ENCODE measurements at places on chromosomes 7 and 10.

DNA sequence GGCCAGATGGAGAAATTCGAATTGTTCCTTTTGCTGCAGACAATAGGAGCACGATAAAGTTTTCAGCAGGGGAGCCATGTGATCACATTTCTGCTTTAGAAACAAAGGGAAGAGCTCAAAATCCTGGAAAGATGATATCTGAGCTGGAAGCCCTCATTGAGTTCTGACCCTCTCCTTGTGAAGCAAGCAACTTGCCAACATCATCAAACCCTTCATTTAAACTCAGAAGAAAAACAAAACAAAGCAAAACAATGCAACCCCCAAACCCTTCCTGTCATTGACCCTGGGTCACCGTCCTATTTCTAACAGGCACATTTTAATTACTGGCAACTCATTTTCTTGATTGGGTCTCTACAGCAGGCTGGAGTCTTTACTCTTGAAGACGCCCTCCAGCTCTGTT is 198.3 kb upstream of the ZNF32 start:
- DNase-seq, result no peak

- peak; percentile 42 for DNase-seq
Measured at GRCh38 chr10:79331709-79332108, 15.6 kb upstream of the PPIF start.

DNA sequence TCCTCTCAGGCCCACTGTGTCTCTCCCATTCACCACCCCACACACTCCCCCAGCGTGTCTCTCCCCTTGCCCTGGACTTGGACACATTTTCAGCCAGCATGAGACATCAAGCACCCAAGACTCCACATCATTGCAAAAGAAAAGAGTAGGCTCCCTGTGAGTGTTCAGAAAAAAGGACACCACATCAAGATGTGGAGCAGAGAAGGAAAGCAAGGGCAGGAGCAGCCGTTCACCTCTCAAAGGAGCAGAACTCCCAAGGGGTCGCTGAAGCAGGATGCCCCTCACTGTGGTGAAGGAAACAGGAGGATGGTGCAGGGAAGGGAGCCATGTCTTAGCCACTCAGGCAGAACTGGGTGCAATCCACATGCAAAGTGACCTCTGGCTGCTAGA is 89.9 kb upstream of the MACROH2A2 start:
- DNase-seq, result no peak

DNA sequence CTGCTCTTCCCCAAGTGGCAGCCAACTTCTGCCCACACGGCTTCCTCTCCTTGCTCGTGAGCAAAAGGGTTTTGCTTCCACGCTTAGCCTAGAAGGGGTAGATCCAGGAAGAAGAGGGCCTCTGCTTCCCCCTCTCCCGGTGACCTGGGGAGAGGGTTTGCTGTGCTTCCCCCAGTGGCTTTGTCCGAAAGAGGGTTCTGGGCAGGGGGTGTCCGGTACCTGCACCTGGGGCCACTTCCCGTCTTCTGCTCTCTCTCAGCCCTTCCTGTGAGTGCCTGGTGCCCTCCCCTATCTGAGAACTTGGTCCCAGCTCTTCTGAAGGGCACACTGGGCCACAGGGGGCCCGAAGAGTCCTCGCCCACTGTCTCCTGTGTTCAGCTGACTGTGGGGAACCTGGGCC is 11.3 kb downstream of the JAKMIP3 start:
- DNase-seq, result no peak

GRCh38 chr7:11767148-11767547 is 64.8 kb downstream of the THSD7A start:
- DNase-seq, result no peak

- peak; percentile 86 for DNase-seq
Measured at GRCh38 chr10:125048094-125048864, 106.4 kb downstream of the ZRANB1 start.

DNA sequence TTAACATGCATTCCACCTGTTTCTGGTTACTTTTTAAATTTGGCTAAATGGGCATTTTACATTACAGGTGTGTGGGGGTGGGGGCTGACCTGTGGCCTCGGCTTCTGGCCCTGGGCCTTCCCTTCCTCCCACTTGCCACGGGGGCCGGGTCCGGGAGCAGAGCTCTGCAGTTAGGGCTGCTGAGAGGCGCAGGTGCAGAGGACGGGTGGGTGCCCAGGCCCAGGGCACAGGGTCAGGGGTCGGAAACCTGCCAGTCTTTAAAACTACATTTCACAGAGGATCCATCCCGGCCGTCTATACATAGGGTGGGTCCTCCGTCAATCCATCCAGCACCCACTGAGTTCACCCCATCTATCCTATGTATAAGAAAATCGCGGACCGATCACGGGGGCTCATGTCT is 106.5 kb upstream of the INSIG1 start:
- no peak for DNase-seq

- no peak for DNase-seq
Measured at GRCh38 chr7:75982306-75983064, 11.9 kb downstream of the TMEM120A start.

GRCh38 chr7:47498229-47499056 is 83.5 kb downstream of the TNS3 start:
- DNase-seq, result no peak

DNA sequence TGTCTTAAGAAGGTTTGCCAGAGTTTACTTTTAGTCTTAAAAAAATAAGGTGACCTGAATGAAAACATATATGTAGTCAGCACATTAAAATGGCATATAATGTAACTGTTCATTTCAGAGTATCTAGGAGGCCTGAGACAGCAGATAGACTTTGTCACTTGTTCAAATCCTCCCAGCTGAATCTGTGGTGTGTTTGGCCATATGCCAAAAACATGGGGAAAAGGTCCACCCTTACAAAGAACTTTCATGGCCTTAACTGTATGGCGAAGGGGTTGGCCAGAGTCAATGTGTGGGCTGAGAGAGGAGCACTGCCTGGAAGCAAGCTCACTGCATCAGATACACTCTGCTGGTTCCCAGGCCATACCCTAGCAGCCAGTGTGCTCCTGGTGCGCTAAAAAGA is 113.7 kb downstream of the ALOX5 start:
- DNase-seq, result no peak

GRCh38 chr7:150992051-150992640 is 1.3 kb downstream of the NOS3 start:
- DNase-seq, result no peak

DNA sequence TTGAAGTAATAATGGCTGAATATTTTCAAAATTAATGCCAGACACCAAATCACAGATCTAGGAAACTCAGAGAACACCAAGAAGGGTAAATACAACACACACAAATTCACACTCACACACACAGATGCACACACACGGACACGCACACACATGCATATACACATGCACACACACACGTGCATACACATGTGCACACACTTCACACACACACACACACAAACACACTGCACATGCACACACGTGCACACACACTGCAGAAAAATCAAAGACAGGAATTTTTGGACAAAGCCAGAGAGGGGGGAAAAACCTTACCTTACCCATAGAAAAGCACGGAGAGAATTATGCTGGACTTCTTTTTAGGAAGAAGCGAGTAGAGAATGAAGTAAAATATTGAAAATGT is 547.4 kb downstream of the PTPRN2 start:
- no peak for DNase-seq

- no peak for DNase-seq
Measured at GRCh38 chr10:1577373-1577770, 160.0 kb downstream of the ADARB2 start.

- DNase-seq, result no peak
Measured at GRCh38 chr7:22372863-22373262, 15.9 kb upstream of the RAPGEF5 start.

GRCh38 chr7:13457790-13458189 is 531.7 kb downstream of the ETV1 start:
- no peak for DNase-seq

GRCh38 chr10:78996792-78997129 is 72.0 kb upstream of the ZMIZ1 start:
- no peak for DNase-seq

- no peak for DNase-seq
Measured at GRCh38 chr7:51007551-51008505, 225.1 kb upstream of the GRB10 start.

DNA sequence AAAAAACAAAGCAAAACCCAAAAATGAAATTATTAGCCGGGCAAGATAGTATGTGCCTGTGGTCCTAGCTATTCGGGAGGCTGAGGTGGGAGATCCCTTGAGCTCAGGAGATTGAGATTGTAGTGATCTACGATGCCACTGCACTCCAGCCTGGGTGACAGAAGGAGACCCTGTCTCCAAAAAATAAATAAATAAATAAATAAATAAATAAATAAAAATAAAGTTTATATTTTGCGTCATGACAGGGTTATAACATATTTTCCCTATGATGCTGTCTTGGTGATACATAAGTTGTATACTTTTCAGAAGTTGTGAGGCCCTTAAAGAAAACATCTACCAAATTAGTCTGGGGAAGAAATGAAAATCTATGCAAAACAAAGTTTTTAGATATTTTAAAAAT is 94.5 kb upstream of the MKLN1 start:
- DNase-seq, result no peak

DNA sequence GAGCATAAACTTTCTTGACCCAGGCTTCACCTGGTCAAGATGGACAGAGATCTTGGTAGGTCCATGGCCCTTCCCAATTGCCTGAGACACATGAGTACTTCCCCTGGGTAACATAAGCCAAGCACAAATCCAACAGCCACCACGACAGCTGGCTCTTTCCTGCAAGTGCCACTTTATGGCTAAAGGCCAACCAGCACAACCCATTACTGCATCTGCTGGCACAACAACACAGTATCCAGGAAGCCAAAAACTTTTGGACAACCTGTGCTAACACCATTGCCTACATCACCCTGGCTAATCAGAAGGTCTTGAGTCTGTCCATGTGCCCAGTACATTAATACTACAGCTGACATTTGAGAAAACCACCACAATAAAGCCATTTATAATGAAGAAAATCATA is 548.0 kb upstream of the SEMA3D start:
- no peak for DNase-seq

Measured in dorsolateral prefrontal cortex (tissue), 122 donors.